ENCODE measurements at places on chromosomes 3 and 15.

DNA sequence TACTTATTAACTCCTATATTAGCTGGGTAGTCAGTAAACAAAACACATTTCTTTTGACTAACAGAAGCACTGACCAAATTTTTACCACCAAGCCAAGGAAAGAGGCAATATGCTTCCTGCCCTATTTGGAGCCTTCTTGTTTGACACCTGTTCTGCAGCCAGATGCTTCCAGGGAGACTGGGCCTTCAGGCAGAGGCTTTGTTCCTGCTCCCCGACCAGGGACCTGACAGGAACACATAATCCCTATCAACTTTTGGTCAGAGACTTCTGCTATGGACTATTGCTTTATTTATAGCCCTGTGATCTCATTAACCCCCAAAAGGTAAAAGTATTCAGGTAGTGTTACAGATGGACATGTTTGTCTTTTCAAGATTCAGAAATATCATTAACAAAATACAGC is 541.3 kb downstream of the NTRK3 start:
- no peak for DNase-seq

GRCh38 chr3:117447419-117447818 is 737.8 kb downstream of the TUSC7 start:
- no peak for DNase-seq

DNA sequence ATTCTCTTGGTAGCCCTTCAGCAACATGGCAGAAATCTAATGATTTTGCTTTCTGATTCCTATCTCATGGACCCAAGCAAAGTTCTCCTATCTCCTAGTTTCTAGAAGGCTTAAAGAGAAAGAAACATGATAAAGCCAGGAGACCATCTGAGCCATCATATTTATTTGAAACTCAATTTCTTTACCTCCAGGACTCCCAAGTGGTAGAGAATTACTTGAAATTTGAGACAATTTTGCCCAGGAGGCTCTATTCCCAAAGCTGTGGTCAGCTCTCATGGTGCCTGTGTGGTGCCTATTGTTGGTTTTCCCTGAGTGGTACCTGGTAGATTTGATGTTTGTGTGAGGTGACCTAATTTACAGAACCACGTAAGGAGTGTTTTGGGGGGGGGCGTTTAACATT is 38.8 kb downstream of the CHP1 start:
- DNase-seq = no peak

DNA sequence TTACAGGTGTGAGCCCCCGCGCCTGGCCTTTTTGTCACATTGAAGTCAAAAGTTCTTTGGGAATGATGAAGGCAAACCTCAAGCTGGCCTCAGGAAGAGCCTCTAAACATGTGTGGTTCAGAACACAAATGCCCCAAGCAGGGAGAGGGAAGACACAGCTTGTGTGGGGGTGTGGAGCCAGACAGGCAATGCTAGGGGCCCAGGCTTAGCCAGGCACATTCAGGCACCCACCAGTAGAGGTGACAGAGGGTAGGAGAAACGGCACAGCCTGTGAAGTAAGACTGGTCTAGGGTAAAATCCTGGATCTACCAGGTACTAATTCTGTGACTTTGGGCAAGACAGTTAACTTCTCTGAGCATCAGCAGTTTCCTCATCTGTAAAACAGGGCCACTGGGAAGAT is 3.5 kb downstream of the HDC start:
- no peak for DNase-seq

GRCh38 chr3:89372456-89372855 is 265.0 kb downstream of the EPHA3 start:
- DNase-seq = peak; percentile 20

DNA sequence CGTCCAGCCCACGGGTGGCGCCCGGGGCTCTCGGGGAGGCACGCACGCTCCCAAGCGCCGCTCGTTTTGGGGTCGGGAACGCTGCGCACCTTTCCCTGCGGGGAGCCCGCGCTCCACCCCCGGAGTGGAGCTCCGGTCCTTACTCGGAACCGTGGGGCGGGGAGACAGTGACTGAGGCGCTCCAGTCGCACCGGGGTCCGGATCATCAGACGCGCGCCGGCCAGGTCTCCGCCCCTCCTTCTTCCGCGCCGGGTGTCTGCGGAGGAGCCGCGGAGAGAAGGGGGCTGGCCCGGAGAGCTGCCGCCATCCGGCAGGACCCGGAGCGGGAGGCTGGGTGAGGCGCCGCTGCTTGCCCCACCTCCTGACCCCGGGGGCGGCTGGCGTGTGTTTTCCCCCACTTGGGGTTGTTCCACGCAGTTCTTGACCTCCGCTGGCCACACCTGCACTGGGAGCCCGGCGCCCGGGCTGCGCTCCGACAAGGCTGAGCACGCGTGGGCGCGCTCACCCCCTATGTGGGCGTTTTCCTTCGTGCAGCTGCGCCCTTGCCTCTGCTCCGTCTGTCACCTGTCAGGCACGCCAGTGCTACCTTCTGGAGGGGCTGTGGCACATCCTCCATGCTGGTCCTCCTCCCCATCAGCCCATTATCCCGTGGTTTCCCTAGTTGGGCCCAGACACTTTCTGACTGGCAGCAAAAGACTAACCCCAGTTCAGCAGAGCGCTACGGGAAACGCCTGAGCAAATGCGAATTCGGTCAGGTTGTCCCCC is at the start of gene MCF2L2:
TSS of gene MCF2L2 (minus strand) at position 173 of the 765 bp plus-strand sequence. CDS start 642 bp downstream, outside the sequence.
- DNase-seq = peak; percentile 16

DNA sequence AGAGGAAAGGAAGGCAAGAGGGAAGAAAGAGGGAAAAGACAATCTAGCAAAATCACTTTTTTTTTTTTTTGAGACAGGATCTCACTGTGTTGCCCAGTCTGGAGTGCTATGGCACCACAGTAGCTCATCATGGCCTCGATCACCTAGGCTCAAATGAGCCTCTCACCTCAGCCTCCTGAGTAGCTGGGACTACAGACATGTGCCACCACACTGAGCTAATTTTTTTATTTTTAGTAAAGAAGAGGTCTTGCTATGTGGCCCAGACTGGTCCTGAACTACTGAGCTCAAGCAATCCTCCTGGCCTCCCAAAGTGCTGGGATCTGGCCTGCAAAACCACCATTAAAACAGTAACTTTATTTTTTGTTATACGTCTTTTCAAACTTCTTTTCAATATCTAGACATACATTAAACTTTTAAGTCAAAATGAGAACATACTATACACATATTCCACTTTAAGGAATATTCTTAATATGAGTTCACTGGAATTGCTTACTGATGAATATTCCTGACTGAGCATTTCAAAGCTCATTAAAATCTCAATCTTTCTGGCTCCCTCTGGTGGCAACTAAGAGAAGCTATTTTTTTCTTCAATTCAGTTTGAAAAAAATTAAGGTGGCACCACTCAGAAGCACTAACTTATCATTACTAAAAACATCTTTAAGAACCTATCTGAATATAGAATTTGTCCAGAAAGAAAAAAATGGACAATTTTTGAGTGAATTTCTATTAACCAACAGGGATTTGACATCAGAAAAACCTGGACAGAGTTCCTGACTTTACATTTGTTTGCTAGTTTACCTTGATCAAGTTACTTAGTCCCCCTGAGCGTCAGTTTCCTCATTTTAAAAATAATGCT is 40.9 kb downstream of the UACA start:
- peak; percentile 58 for DNase-seq

DNA sequence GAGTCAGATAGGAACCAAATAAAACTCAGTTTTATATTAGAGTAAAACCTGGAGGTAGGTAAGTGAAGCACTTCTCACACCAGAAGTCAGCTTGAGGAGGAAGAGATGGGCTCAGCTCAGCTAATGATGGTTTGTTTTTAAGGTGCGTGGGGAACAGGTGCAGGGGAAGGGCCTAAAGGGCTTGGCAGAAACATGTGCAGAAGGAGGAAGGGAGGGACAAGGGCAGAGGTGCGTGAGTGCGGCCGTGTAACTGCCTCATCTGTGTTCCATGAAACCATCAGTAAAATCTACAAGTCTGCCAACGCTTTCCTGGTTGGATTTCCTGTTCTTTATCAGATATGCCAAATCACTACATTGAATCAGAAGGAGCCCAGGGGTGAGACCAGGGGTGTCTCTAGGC is 19.9 kb downstream of the FYCO1 start:
- no peak for DNase-seq

DNA sequence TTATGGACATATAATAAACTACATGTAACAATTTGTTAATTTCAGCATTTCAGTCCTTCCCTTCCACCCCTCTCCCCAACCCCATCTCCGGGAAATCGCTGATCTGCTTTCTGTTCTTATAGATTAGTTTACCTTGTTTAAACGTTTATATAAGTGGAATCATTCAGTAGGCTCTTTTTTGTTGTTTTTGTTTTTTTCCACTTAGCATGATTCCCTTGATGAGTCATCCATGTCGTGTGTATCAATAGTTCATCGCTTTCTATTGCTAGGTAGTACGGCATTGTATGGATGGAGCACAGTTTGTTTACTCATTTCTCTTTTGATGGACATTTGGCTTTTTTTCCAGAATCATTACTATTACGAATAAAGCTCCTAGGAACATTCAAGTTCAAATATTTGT is 23.5 kb upstream of the AMOTL2 start:
- DNase-seq = no peak

DNA sequence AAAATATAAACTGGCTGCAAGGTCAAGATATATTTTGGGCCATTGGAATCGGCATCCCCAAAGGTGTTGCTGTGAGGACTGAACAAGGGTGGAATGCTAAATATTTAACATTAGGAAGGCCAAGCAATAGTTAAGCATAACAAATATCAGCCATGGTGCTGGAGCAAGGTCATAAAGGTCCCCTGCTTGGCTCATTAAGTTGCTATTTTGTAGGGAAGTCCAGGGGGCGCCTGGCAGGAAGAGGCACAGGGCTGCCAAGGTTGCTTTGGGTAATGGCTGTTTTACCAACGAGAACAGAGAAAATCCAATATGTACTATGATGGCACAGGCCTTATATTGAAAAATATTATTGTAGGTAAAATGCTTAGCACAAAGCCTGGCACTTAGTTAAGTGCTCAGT is 62.2 kb downstream of the SLC15A2 start:
- DNase-seq = no peak

DNA sequence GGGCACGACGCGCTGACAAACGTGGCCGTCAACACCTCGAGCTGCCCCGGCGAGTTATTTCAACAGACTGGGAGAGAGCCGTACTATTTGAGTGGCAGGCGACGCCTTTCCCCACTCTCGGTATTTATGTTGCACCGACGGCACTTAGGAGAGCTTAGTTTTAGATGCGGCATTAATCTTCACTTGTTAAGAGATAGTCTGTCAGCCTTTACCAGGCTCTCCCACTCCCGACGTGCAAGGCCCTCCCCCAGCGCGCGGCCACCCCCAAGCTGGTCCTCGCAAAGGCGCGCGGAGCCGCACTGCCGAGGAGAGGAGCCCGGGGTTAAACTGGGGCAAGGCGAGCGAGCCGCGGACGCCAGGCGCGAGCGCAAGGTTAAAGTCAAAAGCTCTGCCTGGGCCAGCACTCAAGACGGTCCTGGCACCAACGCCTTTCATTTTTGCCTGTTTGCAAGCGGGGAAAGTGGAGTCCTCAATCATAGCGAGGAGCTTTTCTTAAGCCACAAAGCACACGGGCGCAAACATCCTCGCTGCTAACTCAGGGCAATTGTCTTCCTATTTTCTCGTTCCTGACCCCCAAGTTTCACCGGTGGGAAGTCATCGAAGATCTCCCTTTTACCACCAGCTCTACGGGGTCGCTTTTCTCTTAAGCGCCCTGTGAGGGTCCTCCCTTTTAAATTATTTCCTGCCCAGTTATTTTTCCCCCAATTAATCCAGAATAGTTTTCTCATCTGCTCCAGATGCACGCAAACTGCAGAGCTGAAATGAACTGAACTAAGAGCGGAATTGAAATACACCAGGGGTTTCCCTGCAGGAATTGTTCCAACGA is 86.6 kb downstream of the NR2F2 start:
- DNase-seq = no peak

GRCh38 chr3:156016902-156017301 is 103.5 kb upstream of the KCNAB1 start:
- no peak for DNase-seq

- no peak for DNase-seq
These were observed 31.3 kb downstream of the HOMER2 start for GRCh38 chr15:82921242-82921641.

DNA sequence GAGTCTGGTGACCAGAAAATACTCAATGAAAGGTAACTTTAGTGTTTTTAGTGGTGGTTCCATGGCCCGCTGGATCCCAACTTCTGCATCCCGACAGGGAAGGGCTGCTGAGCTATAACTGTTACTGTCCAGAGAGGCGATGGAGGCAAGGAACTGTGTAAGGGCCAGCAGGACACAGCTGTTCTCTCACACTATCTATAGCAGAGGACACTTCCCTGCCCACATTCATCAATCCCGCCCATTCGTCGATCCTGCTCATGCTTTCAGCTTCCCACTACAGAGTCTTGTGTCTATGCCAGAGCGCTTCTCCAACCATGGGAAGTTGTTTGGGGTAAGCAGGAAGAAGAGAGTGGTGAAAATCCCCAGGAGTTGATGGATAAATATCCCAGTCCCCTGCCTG is 8.4 kb downstream of the COLQ start:
- DNase-seq = no peak

- no peak for DNase-seq
These were observed 2.4 kb downstream of the SIAH2 start for GRCh38 chr3:150760431-150761200.

DNA sequence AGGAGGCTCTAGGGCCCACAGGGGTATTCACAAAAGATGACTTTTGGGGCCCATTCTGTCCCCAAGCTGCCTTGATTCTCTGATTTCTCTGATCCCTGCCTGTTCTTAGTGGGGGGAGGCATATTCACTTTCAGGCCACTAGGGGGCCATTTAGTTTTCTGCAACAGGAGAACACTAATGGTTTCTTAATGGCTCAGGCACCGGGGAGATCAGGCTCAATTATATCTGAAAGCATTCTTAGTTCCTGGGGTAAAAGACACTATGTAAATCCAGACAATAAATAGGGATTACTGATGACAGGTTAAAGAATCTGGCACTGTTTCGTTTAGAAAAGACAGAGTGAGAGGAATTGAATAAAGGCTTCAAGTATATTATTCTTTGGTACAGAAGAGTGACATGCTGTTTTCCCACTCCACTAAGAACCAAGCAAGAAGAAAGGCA is 2.5 kb upstream of the INAFM2 start:
- peak; percentile 75 for DNase-seq

GRCh38 chr3:151568184-151568583 is 107.3 kb upstream of the IGSF10 start:
- DNase-seq = peak; percentile 30

GRCh38 chr15:22903961-22904534 is 65.6 kb downstream of the NIPA2 start:
- DNase-seq = no peak

DNA sequence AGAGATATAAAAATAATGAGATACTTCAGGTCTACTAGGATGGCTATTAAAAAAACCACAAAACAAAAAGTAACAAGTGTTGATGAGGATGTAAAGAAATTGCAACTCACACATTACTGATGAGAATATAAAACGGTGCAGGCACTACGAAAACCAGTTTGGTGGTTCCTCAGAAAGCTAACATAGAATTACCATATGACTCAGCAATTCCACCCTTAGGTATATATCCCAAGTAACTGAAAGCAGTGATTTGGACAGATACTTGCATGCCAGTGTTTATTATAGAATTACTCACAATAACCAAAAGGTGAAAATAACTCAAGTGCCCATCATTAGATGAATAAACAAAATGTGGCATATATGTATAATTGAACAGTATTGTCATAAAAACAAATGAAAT is 87.5 kb upstream of the MELTF start:
- DNase-seq = no peak

GRCh38 chr15:92974183-92974915 is 74.2 kb downstream of the CHD2 start:
- DNase-seq = no peak

All from AG08395 (cell line).